ENCODE measurements at places on chromosomes 11 and 22.
A peak's percentile ranks its signal among the peaks of the same experiment; 100 is the strongest.

DNA sequence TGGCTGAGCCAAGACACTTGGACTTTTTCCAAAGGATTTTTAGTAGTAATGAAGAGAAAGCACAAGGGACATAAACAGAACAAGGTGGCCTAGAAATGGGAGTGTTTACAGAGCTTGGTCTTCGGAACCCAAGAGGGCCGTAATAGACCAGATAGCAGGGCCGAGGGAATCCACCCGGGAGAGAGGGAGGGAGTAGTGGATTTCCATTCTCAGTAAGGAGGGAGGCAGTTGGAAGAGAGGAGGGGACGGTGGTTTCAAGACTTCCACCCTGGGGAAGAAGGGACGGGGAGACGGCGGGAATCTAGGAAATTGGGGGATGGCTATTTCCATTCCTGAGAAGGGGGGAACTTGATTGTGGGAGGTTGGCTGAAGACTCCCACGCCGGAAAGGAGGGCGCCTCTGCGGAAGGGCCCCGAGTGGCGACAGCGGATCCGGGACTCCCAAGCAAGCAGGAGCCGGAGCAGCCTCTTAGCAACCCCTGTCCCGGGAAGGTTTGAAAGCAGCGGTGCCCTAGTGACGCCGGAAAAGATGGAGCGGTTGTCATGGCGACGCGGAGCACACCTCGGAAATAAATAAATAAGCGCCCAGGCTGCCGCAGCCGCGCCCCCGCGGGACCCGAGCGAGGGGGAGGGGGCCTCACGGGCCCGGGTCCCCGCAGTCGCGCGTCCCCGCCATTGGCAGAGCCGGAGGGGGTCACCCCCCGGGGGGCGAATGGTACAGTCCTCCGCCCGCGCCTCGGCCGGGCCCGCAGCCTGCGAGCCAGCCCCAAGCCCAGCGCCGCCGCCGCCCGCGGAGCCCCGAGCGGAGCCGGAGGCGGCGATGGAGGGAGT is 31.6 kb downstream of the EIF3F start:
- peak; percentile 67 for DNase-seq

DNA sequence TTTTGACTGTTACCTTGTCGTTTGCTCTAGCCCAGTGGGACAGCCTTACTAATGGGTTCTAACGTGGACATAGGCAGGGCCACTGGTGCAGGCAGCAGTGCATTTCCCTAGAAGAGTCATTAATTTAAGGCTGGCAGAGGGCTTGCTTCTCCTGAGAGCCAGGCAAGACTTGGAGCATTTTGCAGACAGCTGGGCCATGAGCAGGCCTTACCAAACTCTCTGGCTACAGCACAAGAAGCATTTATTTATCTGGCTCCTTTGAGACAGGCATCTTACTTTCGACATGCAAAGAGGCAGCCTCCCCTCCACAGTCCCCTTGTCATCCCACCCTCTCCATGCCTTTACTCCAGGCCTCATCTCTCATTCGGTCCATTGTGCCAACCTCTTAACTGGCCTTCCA is 139.9 kb downstream of the CSNK2A3 start:
- DNase-seq = no peak

DNA sequence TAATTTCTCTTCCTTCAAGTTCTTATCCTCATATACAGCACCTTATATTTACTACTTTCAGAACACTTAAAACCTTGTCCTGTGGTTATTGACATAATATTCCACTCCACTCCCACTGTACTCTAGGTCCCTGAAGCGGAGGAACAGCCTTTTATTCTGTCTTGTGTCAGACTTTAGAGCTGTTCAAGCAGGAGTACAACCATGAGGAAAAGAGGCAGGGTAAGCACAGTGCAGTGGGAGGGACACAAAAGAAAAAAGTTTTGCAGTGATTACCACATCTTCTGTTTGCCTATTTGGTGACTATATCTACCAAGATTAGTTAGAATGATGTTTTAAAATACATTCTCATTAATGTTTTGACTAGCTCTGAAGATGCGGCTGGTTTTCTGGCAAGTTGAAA is 122.0 kb upstream of the CEP126 start:
- DNase-seq = no peak

- no peak for DNase-seq
These were observed 270.0 kb downstream of the LARGE1 start for GRCh38 chr22:33650244-33650643.

GRCh38 chr11:14158393-14158792 is 195.9 kb downstream of the SPON1 start:
- no peak for DNase-seq

- DNase-seq = peak; percentile 62
These were observed 2.9 kb upstream of the FOSL1 start for GRCh38 chr11:65903068-65903481.

DNA sequence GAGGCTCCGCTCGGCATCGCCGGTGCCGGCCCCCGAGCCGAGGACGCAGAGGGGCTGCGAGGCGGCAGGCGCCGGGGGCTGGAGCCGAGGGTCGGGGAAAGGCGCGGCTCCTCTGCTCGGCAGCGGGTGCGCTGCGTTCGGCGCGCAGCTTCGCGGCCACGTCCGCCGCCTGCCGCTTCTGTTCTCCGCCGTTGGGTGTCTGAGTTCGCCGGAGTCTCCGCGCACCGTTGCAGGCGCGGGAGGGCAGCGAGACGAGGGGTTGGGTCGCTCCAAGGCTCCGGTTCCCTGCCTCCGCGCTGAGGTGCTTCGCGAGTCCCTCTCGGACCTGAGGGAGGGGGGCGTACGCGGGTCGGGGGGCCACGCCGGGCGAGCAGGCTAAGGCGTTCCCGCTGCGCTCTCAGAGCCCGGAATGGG is 347 bp downstream of the MN1 start:
- peak; percentile 48 for DNase-seq

Data from fibroblast of pulmonary artery (primary cell).